ENCODE measurements at places on chromosomes 4 and X.

DNA sequence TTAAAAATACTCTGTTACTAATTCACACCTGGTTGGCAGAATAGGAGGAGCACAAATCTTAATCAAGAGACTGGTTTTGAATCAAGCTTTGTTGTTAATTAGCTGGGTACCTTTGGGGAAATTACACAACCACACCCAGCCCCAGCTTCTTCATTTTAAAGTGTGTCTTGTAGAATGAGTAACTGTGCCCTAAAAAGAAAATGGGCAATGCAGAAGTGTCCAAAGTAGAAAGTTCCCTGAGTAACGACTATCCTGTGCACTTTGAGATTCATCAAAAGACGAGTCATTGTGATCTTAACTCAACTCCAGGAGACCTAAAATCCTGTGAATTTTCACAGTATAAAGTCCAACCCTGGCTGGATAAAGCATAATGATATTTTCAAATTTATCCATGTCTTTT lies 792.3 kb upstream of the HS3ST1 start:
- no peak for DNase-seq

DNA sequence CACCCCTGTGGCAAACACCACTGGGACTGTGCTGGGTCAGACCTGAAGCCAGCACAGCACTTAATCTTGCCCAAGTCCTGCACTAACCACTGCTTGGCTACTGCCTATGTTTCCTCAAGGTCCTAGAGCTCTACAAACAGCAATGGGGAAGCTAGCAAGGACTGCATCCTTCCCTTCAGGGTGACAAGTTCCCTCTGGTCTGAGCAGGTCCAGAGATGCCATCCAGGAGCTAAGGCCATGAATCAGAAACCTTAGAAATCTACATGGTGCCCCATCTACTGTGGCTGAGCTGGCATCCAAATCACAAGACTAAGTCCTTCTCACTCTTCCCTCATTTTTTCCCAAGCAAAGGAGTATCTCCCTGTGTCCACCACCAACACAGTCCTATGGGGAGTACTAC lies 239.7 kb upstream of the UGT8 start:
- DNase-seq = no peak

DNA sequence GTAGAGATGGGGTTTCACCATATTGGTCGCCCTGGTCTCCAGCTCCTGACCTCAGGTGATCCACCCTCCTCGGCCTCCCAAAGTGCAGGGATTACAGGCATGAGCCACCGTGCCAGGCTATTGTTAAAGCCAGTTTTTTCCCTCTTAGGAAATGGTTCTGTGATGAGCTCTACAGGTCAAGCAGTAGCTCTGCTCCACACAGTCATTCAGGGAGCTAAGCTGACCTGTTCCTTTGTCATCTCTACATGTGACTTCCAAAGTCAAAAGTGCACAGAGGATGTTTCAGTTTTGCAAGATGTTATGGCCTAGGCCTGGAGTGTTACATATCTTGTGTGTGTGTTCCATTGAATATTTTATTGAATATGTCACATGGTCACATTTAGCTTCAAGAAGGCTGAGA lies 11.4 kb downstream of the MCUB start:
- no peak for DNase-seq

DNA sequence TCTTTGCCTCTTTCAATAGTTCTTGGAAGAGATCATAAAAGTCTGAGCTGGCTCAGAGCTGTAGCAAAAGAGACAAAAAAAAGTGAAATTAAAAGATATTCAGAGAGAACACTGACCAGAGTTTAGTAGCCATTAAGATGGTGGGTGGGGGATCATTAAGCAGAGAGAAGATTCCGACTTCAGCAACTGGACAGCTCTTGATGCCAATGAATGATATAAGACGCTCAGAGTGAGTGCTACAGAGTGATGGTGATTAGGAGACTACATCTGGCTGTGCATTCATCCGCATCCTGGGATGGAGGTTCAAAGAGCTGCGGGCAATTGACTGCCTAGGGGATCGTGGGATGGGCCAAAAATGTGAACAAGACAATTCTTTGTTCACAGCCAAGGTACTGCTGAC lies 178.5 kb downstream of the PACRGL start:
- no peak for DNase-seq

DNA sequence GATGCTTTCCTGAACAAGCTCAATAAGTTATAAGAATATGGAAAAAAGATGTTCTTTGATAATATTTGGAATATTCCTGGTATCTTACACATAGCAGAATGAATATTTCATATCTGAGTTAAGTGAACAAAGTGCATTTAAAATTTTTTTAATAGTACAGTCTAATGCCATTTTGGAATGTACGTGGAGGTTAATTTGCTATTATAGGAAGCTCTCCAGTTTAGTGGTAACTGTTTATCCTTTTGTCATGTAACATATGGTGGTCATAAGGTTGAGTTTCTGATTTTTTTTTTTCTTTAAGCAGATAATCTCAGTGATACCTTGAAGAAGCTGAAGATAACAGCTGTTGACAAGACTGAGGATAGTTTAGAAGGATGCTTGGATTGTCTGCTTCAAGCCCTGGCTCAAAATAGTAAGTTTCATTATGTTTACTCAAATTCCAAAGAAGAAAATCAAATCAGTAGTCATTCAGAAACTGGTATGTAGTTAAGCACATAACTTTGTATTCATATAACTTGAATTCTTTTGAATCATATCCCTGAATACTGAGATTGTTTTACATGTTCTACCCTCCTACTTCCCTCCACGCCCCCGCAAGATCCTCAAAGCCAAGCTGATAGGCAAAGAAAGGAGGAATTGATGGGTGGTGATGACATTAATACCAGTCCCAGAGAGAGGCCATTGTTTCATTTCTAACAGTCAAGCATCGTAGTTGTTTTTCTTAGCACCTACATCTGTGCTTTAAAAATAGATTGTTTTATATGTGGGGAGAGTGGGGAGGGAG lies 32.1 kb downstream of the RAP1GDS1 start:
- no peak for DNase-seq

- no peak for DNase-seq
Measured at GRCh38 chrX:39859991-39860861, 237.5 kb downstream of the BCOR start.

DNA sequence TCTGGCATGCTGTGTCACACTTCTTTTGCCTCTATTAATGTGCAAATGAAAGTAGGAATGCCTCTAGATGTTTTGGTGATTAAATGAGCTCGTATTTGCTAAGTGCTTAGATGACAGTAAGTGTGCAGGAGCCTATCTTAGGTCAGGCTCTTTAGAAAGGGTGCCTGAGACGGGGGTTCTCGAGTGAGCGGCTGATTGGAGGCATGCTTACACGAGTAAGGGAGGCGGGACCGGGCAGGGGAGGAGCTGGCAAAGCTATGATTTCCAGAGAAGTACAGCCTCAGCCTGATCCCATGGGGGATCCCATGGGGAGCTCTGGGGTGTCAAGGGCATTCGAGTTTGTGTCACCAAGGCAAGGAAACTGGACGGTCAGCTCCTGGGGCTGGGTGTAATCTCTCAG lies 44.8 kb downstream of the CLDN34 start:
- DNase-seq = no peak

GRCh38 chr4:163548481-163549243 lies 54.2 kb downstream of the TMA16 start:
- DNase-seq = no peak

DNA sequence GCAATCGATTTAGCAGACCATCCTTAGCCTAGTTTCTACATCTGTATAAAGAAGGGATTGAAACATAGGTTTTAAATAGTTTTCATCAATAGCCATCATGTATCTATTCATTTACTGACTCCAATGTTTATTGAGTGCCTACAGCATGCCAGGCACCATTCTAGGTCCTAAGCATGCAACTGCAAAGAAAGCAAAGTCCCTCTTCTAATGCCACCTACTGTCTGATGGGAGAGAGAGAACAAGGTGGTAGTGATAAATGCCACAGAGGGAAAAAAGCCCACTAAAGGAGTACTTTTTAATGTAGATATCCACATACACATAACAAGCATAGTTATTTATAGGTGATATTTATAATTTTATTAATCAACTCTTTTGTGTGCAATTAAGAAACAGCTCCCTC lies 67.6 kb upstream of the PPARGC1A start:
- DNase-seq = no peak

GRCh38 chr4:182144626-182145333 lies 98.4 kb upstream of the TENM3 start:
- DNase-seq = no peak

- no peak for DNase-seq
Measured at GRCh38 chrX:115013705-115014104, 3.7 kb downstream of the IL13RA2 start.

DNA sequence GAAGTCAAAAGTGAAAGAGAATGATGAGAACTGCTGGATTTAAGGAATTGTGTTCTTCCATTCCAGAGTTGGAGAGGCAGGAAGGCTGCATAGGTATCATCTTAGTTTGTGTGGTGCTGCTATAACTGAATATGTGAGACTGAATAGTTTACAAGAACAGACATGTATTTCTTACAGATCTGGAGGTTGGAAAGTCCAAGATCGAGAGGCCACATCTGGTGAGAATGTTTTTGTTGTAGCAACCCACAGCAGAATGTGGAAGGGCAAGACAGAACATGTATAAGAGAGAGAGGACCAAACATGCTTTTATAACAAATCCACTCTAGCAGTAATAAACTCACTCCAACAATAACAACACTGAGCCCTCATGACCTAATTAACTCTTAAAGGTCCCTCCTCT lies 408.6 kb downstream of the FAM47B start:
- no peak for DNase-seq

DNA sequence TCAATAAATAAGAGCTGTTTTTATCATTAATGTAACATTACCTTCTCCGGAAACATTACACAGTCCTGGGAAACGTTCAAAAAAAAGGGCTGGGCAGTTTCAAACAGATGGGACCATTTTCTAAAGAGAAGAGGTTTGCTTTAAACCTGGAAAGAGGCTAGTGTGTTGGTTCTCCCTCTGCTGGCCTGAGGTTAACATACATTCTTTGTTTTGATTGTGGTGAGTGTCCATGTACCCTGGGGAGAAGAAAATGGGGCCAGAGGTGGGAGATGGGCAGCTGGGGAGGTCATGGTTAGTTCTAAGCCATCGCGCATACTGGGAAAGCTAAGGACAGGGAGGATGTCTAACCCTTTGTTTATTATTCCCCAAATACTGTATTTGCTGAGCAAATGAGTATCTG lies 194.7 kb downstream of the CPEB2 start:
- DNase-seq = no peak

GRCh38 chr4:144614850-144615585 lies 30.9 kb upstream of the HHIP start:
- no peak for DNase-seq

- no peak for DNase-seq
Measured at GRCh38 chrX:39158801-39159657, 357.8 kb downstream of the MID1IP1 start.

DNA sequence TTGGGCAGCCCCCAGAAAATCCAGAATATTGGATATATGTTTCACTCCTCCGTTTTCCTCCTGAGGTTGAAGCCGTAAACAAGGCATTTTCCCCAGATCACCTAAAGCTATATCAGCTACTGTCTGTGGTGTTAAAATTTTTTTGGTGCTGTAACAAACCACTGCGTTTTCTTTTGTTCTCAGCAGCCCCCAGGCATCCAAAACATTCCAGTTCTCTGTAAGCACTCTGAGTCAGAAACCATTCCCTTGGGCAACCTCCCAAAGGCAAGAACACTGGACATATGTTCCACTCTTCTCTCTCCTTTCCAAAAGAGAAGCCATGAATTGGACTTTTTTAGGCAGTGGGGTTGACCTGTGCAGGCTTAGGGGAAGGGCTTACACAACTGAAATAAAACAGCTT lies 310.9 kb downstream of the MID1IP1 start:
- DNase-seq = no peak

DNA sequence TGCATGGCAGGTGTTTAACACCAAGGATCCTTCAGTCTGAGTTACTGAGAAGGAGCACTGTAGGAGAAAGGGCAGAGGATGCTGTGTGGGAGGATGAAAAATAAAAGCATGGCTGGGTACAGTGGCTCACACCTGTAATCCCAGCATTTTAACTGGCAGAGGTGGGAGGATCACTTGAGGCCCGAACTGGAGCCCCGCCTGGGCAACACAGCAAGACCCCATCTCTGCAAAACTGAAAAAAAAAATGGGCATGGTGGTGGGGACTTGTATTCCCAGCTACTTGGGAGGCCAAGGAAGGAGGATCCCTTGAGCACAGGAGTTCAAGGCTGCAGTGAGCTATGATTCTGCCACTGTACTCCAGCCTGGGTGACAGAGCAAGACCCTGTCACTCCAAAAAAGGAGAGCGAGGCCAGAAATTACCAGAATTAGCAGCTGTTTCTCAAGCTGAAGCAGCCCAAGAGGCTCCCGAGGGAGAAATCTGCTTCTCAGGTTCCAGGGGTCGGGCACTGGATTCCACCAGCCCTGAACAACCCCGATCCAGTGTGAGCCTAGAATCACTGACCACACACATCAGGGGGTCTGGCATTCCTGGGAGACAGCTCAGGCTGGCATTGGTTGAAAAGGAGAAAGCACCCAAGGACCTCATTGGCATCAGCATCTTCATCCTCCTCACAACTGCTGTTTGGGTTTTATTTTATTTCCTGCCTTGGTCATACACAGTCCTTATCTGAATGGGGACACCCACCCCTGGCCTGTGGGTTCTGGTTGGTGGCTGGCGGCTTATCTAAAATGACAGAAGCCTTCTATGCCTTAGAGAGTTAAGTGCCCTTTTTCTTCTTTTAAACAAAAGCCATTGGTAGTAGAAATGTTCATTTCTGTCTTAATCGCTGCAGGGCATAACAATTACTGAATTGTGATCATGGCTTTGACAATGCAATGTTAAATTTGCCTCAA lies 66.3 kb upstream of the TRIM2 start:
- DNase-seq = peak; percentile 10

DNA sequence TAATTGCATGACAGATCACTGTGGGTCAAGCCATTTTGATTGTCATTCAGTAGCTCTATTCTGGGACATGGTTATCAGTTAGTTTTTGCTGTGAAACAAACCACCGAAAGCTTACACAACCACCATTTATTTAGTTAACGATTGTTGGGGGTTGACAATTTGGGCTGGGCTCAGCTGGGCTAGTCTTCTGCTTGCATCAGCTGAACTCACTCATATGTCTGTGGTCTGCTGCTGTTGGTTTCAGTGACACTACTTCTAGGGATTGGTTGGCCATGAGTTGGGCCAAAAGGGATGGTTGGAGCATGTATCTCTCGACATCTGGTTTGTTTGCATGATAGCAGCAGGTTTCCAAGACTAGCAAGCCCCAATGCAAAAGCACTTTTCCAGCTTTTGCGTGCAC lies 5.3 kb upstream of the SMIM10 start:
- no peak for DNase-seq

- no peak for DNase-seq
Measured at GRCh38 chr4:89860971-89861370, 24.0 kb upstream of the SNCA start.

- DNase-seq = no peak
Measured at GRCh38 chr4:153509724-153510123, 43.6 kb downstream of the TMEM131L start.

- DNase-seq = no peak
Measured at GRCh38 chr4:118284169-118284568, 68.6 kb downstream of the PRSS12 start.

GRCh38 chrX:39905946-39906345 lies 191.8 kb downstream of the BCOR start:
- no peak for DNase-seq

GRCh38 chr4:53986062-53986461 lies 78.3 kb downstream of the CHIC2 start:
- DNase-seq = no peak

GRCh38 chr4:76388160-76388908 lies 32.6 kb downstream of the CCDC158 start:
- peak; percentile 88 for DNase-seq

GRCh38 chrX:156000361-156000926 lies 2.9 kb downstream of the IL9R start:
- DNase-seq = no peak

- no peak for DNase-seq
Measured at GRCh38 chrX:118688935-118689334, 38.5 kb upstream of the IL13RA1 start.

All from RWPE2 (cell line).